SK-N-SH treated with all-trans-retinoic acid at 6 μM for 48 hours (cell line): ENCODE measurements at places on chromosomes 7 and 10.

DNA sequence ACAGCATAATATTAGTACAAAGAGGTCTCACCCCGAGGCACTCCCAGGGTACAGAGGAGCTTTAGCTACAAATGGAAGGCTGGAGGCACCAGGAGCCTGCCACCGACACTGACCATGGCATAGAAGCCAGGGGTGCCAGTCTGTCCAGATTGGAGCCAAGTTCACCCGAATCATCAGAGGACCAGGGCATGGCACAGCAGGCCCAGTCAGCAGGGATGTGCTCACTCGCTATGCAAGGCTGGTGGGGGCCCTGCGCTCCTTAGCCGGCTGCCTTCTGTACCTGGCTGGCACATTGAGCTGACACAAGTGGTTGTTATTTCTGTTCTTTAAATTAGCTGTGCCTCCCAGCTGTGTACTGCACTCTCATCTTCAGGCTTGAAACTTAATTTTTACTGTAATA lies 149.3 kb downstream of the TCERG1L start:
- no peak for ATAC-seq

- no peak for ATAC-seq
These were observed 2.4 kb downstream of the NAMPT start for GRCh38 chr7:106282390-106282789.

DNA sequence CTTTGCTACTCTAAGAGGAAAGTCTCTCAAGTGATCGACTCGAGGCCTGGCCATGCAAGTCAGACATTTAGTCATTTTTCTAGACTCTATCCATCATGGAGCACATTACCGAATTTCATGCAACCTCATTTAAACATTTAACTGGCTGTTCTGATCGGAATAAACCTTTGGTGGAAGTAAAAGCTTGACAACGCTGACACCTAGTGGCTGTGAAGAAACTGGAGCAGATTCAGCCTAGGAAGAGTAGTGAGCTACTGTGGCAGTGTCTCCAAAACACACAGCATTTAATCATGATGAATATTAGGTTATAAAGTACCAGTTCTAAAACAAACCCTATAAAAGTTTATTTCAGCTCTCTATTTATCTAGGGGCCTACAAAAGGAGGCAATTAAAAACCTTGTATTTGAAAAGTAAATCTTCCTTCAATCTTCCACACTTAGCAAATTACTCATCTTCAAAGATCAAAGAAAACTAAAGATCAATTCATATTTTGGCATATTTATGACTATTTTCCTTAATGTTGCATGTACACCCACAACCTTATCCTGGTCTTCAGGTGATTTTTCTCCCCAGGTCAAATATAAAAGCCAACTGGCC lies 175.0 kb downstream of the CTNNA3 start:
- peak; percentile 98 for ATAC-seq

- ATAC-seq: peak; percentile 20; the same call in 2 of the 3 replicates
These were observed 49.3 kb downstream of the EEPD1 start for GRCh38 chr7:36202398-36202797.

DNA sequence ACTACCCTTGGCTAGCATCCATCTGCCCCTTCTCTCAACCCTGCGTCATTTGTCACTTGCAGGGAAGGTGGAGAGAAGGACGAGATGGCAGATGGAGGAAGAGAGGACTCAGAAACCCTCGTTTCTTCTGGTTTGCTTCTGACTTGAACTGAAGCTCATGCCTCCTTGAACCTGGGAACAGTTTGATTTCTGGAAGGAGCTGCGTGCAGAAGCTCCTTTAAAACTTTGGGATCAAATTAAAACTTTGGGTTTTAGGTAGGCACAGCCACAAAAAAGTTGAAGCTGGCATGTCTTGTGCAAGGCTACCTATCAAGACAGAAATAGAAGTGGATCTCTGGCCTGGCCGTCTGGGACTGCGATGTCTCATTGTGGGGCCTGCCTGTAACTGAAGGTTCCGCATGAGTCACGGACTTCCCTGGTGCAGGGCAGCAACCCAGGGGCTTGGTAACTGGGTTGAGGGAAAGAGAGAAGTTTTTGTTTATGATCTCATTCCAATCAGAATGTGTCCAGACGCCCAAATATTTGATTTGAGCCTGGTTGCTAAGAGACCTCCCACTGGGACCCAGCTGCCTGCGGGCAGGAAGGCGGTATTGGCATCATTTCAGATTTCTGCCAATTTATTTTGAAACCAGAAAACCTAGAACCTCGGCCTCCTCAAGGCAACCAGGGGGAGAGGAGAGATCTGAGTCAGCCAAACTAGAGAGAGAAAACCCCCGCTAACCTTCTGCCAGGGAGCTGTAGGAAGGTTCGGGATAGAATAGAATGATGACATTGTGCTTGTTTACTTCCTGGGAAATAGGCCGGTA lies 15.8 kb upstream of the CAMK1D start:
- peak; percentile 98 for ATAC-seq

DNA sequence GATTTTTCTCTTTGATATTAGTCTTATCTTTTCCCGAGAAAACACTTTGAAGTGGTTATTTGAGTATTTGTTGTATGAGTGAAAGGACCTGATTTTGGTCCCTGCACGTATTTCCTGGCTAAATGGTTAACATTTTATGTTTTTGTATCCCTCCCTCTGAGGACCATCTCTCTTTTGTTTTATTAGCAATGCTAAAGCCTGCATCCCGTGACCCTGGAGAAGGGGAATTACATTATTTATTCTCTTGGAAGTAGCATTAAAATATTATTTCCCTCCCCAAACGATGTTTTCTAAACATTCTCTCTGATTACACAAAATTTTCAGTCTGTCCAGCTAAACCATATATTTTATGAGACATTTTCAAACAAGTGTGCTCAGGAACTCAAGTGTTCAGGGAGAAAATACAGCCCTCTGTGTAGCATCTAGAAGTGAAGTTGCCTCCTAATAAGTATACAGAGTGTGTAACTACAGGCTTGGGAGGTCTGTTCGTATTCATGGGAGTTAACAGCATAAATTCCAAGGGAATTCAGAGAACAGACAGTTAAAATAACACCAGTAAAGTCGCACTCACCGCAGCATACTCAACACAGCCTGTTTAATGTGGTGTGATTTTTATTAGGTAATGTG lies 163.8 kb upstream of the NPVF start:
- no peak for ATAC-seq

- no peak for ATAC-seq
These were observed 246.2 kb downstream of the MAD1L1 start for GRCh38 chr7:1986366-1987083.

DNA sequence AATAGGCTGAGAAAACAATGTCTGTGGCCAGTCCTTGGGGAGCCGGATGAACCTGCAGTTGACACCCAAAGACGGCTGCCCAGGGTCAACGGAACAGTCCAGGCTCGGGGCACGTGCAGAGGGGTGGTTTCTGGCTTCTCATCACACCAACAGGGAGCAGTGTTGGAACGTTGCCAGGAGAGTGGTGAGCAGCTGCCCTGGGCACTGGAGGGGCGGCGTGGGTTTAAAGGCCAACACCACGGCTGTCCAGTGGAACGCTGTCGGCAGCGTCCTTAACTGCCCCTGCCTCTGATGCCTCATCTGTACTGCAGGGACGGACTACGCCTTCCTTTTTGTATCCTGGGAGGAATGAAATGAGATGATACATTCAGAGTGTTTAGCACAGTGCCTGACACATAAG lies 19.8 kb downstream of the JCAD start:
- ATAC-seq: no peak; the same call in 2 of the 3 replicates

DNA sequence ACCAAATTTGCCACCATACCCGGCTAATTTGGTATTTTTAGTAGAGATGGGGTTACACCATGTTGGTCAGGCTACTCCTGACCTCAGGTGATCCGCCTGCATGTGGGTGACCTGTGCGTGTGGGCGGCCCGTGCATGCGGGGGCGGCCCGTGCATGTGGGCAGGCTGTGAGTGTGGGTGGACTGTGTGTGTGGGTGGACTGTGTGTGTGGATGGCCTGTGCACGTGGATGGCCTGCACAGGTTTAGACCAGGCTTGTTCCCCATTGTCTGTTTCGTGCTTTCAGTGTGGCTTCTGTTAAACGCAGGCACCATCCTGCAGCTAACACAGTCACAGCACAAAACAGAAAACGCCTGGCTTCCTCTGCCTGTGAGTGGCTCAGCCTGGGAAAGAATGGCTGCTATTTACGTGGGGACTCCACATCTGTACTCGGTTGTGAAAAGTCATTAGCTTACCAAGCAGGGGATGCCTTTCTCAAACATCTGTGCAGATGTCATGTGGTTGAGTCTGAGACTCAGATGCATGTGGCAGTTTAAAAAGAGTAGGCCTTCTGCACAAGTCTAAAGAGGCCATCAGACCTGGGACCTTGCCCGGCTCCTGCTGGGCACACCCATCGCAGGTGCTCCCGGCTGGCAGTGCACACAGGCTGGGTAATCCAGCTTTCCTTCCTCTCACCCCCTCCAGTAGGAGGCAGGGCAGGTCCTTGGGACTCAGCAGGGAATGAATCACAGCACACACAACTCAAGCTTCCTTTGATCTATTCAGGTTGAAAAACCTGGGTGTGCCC lies 91.6 kb downstream of the COBL start:
- no peak for ATAC-seq

DNA sequence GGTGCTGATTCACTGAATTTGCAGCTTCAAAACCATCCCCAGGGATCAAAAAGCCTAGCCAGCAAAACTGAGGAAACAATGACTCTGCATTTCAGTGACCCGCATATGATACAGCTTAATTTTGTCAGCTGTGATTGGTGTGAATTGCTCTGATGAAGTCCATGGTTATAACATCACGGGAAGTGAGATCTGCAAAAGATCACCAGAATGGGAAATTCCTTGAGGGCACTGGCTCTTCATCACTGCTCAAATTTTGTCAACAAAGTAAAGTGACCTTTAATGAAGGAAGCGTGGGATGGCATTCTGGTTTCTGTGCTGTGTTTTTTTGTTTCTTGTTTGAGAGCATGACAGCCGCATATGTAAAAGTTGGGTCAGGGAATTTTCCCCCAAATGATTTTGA lies 745.9 kb downstream of the GATA3 start:
- no peak for ATAC-seq

DNA sequence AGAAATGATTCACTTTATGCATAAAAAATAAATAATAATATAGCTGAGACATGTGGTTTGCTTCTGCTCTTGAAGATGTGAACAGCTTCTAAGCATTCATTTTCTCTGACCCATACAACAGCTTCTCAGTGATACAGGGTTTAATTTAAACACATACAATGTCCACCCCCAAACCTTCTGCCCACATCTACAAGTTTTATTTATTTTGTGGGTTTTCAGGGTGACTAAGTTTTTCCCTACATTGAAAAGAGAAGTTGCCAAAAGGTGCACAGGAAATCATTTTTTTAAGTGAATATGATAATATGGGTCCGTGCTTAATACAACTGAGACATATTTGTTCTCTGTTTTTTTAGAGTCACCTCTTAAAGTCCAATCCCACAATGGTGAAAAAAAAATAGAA lies 17.2 kb downstream of the INHBA start:
- ATAC-seq: no peak

GRCh38 chr10:101293007-101293723 lies 60.8 kb upstream of the BTRC start:
- no peak; the same call in 2 of the 3 replicates for ATAC-seq

DNA sequence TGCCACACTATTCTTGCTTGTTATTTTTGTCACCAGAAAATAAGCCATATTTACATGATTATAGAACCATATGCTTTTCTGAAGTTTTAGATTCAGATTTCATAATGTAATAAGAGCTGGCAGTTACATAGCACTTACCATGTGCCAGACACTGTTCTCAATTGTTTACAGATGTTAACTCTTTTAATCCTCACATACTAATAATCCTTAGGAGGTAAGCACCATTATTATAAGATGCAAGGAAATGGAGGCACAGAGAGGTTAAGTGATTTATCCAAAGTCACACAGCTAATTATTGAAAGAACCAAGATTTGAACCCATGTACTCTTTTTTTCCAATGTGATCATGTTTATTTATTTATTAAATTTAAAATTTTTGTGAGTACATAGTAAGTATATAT lies 57.2 kb downstream of the CREB5 start:
- no peak for ATAC-seq

DNA sequence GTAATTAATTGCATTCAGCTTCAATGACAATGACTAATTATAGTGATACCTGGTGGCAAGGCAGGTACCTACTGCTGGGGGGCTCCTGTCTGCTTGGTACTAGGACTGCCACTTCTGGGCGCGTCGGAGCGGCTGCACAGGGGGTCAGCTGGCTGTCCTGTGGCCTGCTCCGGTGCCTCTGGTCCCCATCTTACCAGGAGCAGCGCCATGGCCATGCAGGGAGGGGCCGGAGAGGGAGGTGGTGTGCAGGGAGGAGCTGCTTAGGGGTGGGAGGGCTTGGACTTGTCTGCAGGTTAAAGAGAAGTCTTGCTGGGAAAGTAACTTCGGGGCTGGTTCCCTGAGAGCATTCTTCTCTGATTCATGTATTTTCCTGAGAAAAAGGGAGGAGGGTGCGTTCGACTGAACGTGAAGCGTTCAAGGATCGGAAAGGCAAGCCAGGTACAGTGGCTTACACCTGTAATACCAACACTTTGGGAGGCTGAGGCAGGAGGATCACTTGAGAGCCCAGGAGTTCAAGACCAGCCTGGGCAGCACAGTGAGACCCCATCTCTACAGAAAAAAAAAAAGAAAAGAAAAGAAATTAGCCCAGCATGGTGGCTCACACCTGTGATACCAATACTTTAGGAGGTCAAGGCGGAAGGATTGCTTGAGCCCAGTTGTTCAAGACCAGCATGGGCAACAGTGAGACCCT lies 15.4 kb downstream of the CUX1 start:
- ATAC-seq: no peak
